Activated CD4-positive, alpha-beta T cell treated with anti-CD3 and anti-CD28 coated beads for 36 hours (primary cell): ENCODE measurements at places on chromosomes 3 and 15. TPM values are rescaled to one million over a fixed set of nuclear protein-coding genes. Genes with fewer than 3 reads are reported as not detected.

- DNase-seq: no peak
Measured at GRCh38 chr15:45891766-45892165, 256.9 kb downstream of the SQOR start.

GRCh38 chr3:15064299-15064834 is 748 bp downstream of the MRPS25 start:
- peak; percentile 47 for DNase-seq

- DNase-seq: no peak
Measured at GRCh38 chr3:24601066-24601939, 106.7 kb upstream of the THRB start.

The TEX55 gene
- not detected for total RNA-seq

DNA sequence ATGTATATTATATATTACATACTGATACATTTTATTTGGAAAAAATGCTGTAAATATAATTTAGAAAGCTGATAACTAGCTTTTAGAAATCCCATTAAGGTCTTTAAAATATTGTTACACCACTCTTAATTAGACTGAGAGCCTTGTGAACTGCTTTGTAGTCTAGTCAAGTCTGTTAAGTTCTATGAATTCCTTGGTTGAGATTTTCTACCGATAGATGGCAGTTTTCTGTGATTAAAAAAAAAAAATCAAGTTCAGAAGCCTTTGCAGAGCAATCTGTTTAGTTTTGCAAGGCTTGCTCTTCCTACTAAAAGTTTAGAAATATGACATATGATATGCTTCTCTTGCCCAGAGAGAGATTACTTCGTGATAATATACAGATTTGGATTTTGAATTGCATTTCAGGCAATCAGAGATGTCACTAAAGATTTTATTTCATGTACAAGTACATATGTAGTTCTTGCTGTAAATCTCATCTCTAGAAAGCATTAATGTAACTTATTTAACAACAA is 60.4 kb upstream of the SLITRK3 start:
- no peak for DNase-seq

The CADPS gene
- not detected for total RNA-seq

The MUC20 gene
- 0.30 TPM for total RNA-seq

DNA sequence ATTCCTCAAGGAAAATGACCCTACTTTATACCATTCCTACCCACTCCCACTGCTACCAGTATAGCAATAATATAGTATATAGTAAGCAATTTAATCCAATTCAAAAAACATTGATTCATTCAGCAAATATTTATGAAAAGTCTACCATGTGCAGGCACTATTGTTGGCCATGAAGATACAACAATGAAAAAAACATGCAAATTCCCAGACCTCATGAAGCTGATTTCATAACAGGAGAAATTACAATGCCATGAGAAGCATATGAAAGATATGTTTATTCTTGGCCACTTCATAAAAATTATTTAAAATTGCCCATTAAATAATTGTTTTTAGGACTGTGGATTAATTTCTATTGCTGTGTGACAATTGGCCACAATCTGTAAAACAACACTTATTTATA is 315.8 kb upstream of the COL8A1 start:
- DNase-seq: no peak

The TGM4 gene
- not detected for total RNA-seq

DNA sequence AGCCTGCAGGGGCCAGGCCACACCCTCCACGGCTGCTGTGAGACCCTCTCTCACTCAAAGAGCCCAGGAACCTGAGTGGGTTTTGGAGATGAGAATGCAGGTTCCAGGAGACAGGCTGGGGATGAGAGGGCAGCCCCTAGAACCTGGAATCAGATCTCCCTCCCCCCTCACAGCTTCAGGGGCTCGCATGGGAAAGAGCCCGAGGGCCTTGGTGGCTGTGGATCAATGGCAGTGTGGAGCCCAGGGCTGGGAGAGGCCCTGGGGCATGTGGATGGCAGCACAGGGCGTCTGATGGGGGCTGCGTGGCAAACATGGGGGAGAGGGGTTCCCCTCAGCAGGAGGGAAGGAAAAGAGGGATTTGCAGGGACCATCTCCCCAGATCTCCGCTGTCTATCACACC is 112.8 kb upstream of the RPL32 start:
- no peak for DNase-seq

The MUSTN1 gene
- not detected for total RNA-seq

GRCh38 chr3:162117961-162118360 is 621.4 kb downstream of the OTOL1 start:
- DNase-seq: no peak

GRCh38 chr3:183193762-183194689 is 31.5 kb upstream of the LAMP3 start:
- DNase-seq: no peak

DNA sequence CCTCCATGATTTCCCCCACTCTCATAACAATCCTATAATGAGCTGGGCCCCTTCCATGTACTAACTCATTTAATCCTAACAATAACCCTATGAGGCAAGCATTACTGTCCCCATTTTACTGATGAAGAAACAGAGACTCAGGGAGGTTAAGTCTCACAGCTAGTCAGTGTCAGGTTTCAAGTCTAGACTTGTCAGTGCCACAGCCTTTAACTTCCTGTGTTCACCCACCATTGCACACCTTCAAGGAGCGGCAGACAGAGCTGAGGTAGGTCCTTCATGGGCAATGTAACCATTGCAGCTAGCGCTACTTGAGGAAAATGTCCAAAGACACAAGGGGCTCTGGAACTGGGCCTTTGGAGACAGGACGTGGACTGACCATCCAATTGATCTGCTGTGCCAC is 105.8 kb upstream of the CTNNB1 start:
- DNase-seq: no peak

GRCh38 chr3:105826778-105827634 is 41.8 kb downstream of the CBLB start:
- no peak for DNase-seq

The FMN1 gene
- total RNA-seq: 0.21 TPM

DNA sequence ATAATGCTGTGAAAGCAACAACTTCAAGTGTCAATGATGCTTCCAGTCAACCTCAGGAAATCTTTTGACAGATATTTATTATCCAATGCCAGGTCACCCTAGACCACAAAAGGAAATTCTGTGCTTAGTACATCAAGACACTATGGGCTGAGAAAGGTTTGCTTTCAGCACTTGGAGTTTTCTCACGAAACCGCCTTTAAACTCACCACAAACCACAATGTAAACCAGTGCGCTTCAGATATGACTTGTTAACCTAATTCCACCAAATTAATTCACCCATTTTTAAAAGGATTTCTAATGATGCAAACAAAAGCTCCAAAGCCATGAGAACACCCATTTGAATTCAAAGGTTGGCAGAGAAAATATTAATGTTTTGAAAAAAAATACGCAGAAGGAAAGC is 292.9 kb upstream of the NR2F2 start:
- DNase-seq: no peak

DNA sequence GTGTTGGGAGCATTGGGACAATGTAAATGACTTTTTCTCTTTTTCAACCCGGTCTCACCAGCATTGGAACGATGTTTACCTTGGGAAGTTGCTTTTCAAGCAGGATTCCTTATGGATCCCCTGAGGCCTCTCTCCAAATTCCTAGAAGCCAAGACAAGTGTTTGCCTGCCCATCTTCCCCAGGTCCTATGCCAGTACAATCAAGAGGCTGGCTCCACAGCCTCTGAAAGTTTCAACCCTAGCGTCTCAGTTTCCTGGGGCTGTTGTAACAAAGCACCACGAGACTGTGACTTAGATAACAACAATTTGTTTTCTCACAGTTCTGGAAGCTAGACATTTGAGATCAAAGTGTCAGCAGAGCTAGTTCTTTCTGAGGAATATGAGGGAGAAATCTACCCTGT is 347.2 kb upstream of the UMPS start:
- DNase-seq: no peak

The C3orf22 gene
- total RNA-seq: not detected

DNA sequence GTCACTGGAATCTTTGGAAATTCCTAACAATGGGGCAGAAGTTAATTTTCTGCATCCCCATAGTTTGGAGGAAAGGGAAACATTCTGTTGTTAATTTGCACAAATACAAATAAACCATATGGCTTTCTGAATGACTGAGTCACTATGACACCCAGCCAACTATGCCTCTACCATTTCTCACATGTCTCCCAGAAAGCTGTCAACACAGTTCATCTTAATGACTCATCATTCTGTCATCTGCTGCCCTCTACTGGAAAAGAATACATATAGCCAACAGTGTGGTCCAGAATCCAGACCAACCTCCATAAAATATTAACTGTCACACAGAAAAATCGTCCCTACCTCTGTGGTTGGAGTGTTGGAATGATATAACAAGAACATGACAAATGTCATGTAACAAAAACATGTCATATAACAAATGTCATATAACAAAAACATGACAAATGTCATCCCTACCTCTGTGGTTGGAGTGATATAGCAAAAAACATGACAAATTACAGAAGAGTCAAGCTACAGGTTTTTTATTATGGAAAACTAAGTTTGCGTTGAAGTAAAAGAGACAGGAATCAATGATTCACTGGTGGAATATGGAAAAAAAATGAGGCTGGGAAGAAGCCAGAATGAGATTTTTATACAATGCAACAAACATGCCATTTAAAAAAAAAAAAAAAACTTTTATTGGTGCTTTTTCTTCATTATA is 47.7 kb upstream of the GYG1 start:
- DNase-seq: peak; percentile 28

DNA sequence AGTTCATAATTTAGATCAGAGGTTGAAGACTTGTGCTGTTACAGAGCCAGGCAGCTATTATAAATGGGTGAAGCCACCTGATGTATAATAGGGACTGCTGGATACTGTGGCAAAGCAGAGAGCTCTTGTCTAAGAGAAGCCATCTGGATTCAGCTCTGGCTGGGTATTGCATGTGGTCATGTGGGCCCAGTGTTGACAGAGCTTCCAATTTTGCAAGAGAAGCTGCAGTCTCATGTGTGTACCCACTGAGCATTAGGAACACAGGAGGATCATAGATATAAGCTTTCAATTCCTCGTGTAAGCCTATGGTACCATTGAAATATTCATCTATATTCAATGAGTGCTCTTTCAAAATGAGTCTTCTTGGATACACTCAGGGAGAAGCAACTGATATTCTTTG is 303.9 kb upstream of the SLCO3A1 start:
- no peak for DNase-seq

The GOLGA6A gene
- total RNA-seq: not detected

GRCh38 chr15:23467110-23467600 is 20.1 kb upstream of the GOLGA6L2 start:
- no peak for DNase-seq

The CYP19A1 gene
- total RNA-seq: not detected

DNA sequence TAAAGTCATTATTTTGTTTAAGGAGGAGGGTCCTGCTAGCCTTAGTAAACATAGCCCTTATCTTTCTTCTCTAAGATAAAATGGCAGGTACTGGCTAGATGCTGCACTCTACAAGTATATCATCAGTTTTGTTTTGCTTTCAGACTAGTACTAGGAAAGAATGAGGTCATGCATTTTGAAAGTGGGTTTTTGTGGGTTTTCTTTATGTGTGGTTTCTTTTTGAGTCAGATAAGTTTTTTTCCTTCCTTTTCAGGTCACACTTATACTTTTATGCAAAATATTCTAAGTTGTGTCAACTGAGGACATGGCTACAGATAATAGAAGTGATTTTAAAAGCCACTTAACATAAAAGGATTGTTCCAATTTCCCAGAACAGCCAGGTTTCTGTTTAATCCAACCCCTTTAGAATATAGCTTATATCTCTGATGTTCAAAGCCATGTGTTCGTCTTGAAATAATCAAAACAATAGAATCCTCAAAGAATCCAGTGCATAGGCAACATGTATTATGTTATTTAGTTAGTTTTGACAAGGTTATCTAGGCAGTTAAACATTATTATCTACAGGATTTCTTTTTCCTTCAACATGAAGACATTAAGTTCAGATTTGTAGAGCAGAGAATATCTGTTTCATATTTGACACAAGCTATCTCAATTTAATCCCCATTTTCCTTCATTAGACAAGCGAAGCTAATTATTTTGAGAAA is 406.2 kb downstream of the RBMS3 start:
- DNase-seq: no peak

The SST gene
- total RNA-seq: not detected

The FOXL2 gene
- not detected for total RNA-seq

- no peak for DNase-seq
Measured at GRCh38 chr3:97712919-97713318, 51.6 kb upstream of the ARL6 start.

DNA sequence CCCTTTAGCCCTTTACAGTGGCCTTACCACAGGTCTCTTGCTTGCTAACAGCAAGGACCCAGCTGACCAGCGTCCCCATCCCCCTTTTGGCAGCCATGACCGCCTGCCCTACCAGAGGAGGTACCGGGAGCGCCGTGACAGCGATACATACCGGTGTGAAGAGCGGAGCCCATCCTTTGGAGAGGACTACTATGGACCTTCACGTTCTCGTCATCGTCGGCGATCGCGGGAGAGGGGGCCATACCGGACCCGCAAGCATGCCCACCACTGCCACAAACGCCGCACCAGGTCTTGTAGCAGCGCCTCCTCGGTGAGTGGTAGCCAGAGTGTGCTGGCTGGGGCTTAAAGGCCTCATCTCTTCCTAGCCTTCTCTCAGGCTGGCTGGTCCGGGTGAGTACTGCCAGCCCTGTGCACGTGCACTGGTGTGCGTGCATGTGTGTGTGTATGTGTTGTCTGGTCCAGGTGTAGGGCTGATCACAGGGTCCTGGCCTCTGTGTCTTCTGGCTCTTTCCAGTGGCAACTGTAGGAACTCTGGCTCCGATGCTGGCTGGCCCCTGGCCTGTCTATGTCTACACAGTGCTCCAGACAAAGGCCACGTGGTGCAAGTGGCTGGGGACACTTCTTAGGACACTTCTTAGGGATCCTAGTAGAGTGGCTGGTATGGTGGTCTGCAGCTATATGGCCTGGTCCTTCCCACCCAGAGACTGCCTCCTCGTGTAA is 4.4 kb downstream of the CLK3 start:
- no peak for DNase-seq

The PLXNA1 gene
- total RNA-seq: 8.8 TPM
